T-cell (primary cell): ENCODE measurements at places on chromosomes 16 and 17. TPM values are rescaled to one million over a fixed set of nuclear protein-coding genes. Genes with fewer than 3 reads are reported as not detected.

DNA sequence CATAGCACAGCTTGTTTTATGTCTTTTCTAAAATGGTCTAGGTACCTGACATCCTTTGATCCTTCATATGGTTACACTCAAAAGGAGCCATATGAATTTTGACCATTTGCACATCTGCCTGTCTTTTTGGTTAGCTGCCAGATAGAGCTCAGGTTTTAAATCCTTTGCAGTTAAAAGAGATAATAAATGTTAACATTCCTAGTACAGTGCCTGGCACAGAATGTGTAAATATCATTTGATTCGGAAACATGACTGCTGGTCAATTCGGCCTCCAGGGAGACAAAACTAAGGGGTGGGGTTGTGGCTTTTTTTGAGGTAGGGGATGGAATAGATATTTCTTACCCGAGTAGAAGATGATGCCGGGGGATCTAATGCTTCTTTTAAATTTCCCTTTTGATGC is 64.2 kb downstream of the FTO start:
- DNase-seq = no peak
- peaks cover 4% of the 10 kb centered on the region for H3K4me1 ChIP-seq
- no peak overlapping the region for H3K4me3 ChIP-seq
- no peak overlapping the region for H3K27ac ChIP-seq

DNA sequence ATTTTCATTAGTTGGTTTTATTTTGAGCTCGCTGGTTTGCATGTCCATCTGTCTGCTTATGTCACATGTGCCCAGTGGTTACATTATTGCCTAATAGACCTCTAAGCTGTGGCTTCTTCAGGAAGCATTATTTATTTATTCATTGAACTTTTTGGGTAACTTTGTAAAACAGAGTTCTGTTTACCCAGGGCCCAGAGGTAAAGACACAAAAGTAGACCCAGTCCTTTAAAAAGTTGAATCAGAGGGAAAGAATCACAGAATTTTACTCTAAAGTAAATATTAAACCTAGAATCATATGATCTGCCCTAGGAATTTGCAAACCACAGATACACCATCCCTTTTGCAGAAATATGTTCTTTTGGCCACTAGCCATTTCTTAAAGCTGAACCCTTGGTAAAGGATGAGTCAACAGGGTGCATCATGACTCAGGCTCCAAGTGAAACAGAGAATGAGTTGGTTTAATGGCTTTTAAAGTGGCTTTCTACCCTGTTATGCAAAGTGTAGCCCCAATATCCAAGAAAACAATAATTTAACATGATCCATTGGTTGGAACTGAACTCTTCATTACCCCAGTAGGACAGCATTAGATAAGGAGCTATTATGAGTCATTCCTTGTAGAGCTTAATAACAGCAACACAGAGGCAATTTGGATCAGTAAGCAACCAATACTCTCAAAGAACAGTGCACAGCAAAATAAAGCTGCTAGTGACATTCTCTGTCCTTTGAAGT is 236.3 kb downstream of the KCNJ2 start:
- no peak overlapping the region for H3K4me3 ChIP-seq
- H3K27ac ChIP-seq = no peak overlapping the region
- no peak for DNase-seq
- H3K27me3 ChIP-seq = no peaks in the 10 kb centered on the region
- no peaks in the 10 kb centered on the region for H3K36me3 ChIP-seq

DNA sequence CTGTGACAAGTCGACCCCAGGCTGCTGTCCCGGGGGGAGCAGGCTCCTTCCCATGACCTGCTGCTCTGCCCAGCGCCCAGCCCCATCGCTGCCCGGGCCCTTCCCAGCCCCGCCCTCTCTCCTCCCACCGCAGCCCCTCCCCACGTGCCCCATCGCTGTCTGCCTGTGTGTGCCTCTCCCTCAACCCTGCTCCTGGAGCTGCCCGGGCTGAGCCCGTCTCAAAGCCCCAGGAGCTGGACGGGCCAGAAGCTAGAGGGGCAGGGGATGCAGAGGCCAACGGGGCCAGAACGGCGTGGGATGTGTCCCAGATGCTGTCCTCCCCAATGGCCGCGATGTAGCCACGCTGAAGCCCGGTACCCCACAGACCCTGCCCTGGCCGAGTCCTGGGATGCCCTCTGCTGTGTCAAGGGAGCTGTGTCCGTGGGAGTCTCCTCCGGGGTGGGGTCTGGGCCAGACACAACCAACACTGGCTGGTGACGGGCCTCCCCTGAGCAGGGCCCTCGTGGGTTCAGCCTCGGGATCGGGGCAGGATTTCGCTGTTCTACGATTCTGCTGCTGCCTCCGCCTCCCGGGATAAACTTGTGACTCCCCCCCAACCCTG is 118.2 kb upstream of the ZNF750 start:
- no peak overlapping the region for H3K4me3 ChIP-seq
- no peak for DNase-seq
- H3K4me1 ChIP-seq = no peaks in the 10 kb centered on the region
- H3K27ac ChIP-seq = no peak overlapping the region

DNA sequence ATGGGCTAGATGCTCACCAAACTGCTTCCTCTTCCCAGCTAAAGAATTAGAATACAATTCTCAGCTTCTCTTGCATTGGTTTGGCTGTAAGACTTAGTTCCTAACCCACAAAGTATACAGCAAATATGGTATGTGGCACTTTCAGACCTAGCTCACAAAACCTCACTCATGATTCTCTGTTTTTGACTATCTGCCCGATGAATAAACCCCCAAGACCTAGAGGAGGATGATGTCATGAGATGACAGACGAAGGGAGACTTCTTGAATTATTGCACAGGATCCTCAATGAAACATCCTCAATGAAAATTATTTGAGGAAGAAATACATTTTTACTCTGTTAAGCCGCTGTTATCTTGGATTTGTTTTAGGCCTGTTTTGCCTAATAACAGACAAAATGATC is 14.3 kb downstream of the CNOT1 start:
- no peak overlapping the region for H3K4me3 ChIP-seq
- H3K36me3 ChIP-seq = peaks cover 13% of the 10 kb centered on the region
- H3K27ac ChIP-seq = no peak overlapping the region
- DNase-seq = no peak
- H3K27me3 ChIP-seq = no peaks in the 10 kb centered on the region

The DNAAF1 gene
- not detected for total RNA-seq
